Pancreas (tissue), 10 donors: ENCODE measurements at places on chromosomes 5 and 9. TPM values are rescaled to one million over a fixed set of nuclear protein-coding genes. Genes with fewer than 3 reads are reported as not detected.
A peak's percentile ranks its signal among the peaks of the same experiment; 100 is the strongest.

DNA sequence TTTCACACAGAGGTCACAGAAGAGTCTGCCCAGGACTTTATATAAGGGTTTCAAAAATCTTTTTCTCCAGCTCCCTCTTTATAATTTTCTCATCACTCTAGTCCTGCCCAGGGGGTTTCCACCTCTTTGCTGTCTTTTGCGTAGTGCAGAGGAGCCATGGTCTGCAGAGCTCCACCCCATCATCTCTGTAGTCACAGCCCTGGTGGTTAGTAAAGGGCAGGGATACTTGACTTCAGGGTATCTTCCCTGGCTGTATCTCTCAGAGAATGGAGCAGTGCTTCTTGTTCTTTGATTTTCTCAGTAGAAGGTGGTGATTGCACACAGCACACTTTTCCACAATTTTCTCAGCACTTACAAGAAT lies 900.6 kb upstream of the COX7C start:
- no peaks in the 10 kb centered on the region for H3K4me1 ChIP-seq
- no peak overlapping the region for H3K27ac ChIP-seq
- H3K27me3 ChIP-seq: no peaks in the 10 kb centered on the region
- no peak for DNase-seq
- H3K4me3 ChIP-seq: no peak overlapping the region
- H3K36me3 ChIP-seq: no peaks in the 10 kb centered on the region

GRCh38 chr5:158560170-158560569 lies 539.5 kb downstream of the EBF1 start:
- no peaks in the 10 kb centered on the region for H3K4me1 ChIP-seq
- H3K27me3 ChIP-seq: no peaks in the 10 kb centered on the region
- H3K27ac ChIP-seq: no peak overlapping the region
- H3K4me3 ChIP-seq: no peak overlapping the region
- no peaks in the 10 kb centered on the region for H3K36me3 ChIP-seq

GRCh38 chr5:131545845-131546244 lies 89.2 kb downstream of the RAPGEF6 start:
- no peaks in the 10 kb centered on the region for H3K36me3 ChIP-seq
- H3K4me1 ChIP-seq: no peaks in the 10 kb centered on the region
- DNase-seq: no peak
- no peaks in the 10 kb centered on the region for H3K27me3 ChIP-seq
- H3K27ac ChIP-seq: no peak overlapping the region

GRCh38 chr5:125412561-125413495 lies 666.4 kb upstream of the ZNF608 start:
- H3K27ac ChIP-seq: peak overlapping the region; percentile 83
- no peaks in the 10 kb centered on the region for H3K36me3 ChIP-seq
- no peaks in the 10 kb centered on the region for H3K27me3 ChIP-seq
- no peak overlapping the region for H3K4me3 ChIP-seq
- peaks cover 51% of the 10 kb centered on the region for H3K4me1 ChIP-seq

Gene GABRB2
- 0.41 TPM for total RNA-seq

Gene HTR1A
- total RNA-seq: not detected

- no peak overlapping the region for H3K27ac ChIP-seq
These were observed 107.2 kb downstream of the NDUFS4 start for GRCh38 chr5:53667621-53668020.

- no peak for DNase-seq
- H3K36me3 ChIP-seq: no peaks in the 10 kb centered on the region
- no peak overlapping the region for H3K27ac ChIP-seq
- no peaks in the 10 kb centered on the region for H3K4me1 ChIP-seq
- no peak overlapping the region for H3K4me3 ChIP-seq
These were observed 238.3 kb upstream of the EDIL3 start for GRCh38 chr5:84623019-84623418.
